Right ventricle myocardium inferior (tissue), 1 donor: ENCODE measurements at places on chromosomes 4 and X.

GRCh38 chr4:105257817-105258495, 111.3 kb downstream of the TET2 start:
- no peak for DNase-seq

GRCh38 chr4:112196461-112196860, 35.1 kb upstream of the AP1AR start:
- DNase-seq = no peak

DNA sequence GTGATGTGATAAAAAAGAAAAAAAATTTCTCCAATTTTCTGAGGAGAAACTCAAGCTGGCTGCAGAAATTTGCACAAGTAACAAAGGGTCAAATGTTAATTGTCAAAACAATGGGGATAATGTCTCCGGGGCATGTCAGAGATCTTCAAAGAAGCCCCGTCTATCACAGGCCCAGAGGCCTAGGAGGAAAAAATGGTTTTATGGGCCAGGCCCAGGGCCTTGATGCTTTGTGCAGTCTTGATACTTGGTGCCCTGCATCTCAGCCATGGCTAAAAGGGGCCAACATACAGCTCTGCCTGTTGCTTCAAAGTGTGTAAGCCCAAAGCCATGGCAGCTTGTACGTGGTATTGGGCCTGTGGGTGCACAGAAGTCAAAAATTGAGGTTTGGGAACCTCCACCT, 961.0 kb downstream of the FAM133A start:
- DNase-seq = no peak

DNA sequence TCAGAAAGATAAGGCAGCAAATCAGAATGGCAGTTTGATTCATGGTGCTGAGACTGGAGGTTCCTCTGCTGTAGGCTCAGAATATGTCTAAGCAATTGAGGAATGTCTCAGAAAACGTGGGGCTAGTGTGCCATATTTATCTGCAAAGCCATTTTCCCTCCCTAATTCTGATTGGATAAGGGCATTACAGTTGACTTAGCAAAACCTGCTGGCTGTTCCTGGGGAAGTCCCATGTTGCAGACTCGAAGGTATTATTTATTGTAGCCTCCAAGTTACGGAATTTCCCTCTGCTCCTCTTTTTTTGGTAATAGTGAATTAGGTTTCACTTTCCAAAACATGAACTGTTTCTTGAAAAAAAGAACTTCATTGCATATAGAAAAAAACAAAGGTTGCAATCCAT, at the start of gene CXCL10:
CXCL10 (minus strand) TSS at position 109 of the 400 bp plus-strand sequence; CDS start at position 43, 66 bp downstream.
- DNase-seq = no peak

DNA sequence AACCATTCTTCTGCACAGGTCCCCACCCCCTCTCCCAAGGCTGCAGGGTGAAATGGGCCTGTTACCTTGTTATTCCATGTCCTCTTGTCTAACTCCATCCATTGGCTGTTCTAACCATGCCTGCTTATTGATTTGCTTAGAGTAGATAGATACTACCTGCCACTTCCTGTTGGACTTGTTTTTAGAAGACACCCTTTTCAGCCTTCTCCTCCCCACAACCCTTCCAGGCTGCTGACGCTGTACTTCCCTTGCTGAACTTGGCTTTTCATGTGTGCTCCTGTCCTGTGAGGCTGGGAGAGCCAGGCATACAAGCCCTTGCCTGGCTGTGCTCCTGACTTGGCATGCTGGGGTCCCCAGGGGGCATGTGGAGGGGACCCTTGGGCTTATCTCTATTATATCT, 81.9 kb downstream of the AASDH start:
- DNase-seq = no peak

- DNase-seq = no peak
These were observed 182.1 kb upstream of the TET2 start for GRCh38 chr4:104964410-104965175.

- no peak for DNase-seq
These were observed 90.1 kb upstream of the PSAPL1 start for GRCh38 chr4:7524843-7525242.

GRCh38 chr4:158519226-158519625, 2.5 kb upstream of the RXFP1 start:
- DNase-seq = no peak

GRCh38 chrX:22081475-22082092, 49.5 kb downstream of the PHEX start:
- peak; percentile 62 for DNase-seq

DNA sequence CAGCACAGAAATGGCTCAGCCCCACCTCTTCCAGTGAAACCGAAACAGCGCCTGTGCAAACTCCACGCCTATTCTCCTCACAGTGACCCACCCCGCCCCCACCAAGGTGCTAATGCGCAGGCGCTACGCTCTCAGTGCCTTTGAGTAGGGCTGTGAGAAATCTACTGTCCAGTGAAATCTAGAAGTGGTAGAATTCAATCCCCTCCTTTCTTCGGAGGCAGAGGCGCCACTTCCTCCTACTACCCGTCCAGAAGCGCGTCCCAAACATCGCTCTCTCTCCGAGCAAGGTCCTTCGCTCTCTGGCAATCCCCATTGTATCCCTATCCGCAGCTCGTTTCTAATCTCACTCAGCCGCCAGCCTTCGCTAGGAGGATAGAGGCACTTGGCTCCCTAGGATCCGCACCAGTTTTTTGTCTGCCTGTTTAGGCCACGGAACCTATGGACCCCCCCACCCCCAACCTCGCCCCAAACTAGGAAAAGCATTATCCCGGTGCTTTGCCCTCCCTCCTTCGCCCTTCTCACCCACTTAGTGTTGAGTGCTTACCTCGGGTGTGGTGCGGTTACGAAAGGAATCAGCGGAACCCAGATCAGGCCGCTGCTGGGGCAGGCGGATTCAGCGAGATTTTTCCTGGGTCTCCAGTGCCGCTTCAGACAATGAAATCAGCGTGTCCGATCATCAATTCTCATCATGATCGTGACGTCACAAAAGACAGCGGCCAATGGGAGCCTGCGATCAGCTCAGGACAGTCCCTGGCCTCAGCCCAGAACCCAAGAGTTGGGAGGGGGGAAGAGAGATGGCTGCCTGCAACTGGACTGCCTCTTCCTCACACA, at the start of gene HDX:
HDX (minus strand) TSS at position 656 of the 831 bp plus-strand sequence. CDS start 27,056 bp downstream, outside the sequence.
- peak; percentile 87 for DNase-seq

DNA sequence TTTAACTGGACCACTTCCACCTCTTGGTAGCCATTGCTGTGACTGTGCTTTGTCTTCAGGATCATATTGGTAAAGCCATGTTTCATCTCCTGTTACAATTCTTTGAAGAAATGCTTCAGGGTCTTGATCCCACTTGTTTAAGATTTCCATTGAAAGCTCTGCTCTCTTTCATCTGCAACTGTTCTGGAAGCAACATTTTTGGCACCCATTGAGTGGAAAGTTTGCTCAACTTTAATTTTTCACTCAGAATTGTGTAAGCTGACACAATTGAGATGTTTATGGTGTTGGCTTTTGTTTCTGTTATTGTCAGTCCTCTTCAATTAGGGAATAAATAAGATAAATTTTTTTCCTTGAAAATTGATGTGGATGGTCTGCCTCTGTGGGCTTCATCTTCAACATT, 237.4 kb downstream of the MAPK10 start:
- DNase-seq = no peak

- no peak for DNase-seq
These were observed 625.7 kb downstream of the SMARCA1 start for GRCh38 chrX:128897621-128898020.

GRCh38 chr4:10075953-10076391, 40.6 kb downstream of the WDR1 start:
- no peak for DNase-seq

DNA sequence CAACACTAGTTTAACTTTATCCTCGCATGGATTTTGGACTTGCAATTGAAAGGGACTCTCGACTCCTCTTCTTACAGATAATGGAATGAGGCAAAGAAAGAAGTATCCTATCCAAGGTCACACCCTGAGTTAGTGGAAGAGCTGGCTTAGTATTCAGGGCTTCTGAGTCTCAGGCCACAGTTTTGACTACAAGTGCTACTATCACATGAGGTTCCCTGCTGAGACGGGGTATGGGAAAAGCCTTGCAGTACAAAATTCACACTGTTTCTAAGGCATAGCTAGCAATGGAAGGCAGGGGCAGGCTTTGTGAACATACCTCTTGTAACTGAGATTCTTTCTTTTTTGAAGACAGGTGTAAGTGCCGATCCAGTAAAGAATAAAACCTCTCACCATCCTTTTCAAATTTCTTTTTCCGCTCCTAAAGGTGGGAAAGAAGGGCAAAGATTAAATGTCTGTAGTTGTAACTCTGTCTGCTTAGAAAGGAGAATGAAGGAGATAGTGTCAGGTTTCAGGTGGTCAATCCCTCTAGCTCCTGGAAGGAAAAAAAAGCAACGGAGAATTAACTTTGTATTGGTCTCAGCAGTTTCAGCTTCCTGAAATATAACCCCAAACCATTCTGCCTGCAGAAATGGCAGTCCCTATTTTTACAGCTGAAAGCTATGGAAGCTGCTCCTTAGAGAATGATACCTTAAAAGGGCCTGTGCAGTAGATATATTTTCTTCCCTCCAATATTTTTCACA, 199.0 kb downstream of the OPHN1 start:
- no peak for DNase-seq

DNA sequence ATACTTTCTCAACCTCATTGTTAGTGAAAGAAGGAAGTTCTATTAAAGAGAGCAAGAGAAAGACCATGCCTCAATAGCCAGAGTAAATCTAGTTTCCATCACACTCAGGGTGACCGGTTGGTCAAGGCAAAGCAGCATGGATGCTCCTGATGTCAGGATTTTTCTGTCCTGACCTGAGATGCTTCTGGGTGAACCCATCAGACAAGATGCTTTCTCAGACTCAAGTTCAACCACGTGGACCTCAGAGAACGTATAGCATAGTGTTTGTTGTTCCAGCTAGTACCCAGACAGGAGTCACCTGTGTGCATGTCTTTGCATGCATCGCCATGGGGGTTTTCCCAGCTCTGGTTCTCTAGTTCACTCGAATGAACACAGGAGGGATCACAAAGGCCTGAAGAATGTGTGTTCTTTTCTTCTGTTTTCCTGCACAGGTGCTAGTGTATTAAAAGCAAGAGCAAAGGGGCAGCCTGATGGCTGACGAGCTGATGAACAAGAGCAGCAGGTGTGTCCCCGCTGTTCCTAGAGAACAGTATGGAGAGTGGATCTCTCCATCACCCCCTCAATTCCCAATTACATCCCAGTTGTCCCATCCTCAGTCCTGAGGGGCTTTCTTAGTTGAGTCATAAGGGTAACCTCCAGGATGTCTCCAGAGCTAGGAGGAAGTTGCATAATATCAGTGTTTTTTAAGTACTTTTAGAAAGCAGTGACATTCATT, 110.5 kb upstream of the ENPP6 start:
- no peak for DNase-seq

DNA sequence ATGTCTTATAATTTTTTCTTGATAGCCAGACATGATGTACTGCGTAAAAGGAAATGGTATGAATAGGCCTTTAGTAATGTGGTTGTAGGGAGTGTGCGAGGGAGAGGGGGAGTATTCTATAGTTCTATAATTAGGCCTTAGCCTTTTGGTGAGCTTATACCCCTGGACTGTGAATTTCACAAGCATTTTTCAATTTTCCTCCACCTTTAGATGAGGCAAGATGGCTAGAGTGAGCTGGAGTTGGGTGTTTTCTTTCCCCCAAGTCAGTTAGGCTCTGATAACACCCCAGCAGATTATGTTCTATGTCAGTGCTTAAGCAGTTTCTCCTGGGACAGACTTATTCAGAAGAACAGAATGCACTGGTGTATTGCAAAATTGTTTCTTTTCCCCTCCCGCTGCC, 210.2 kb upstream of the NPY2R start:
- DNase-seq = no peak

GRCh38 chrX:85303544-85303943, 59.8 kb downstream of the ZNF711 start:
- DNase-seq = no peak

DNA sequence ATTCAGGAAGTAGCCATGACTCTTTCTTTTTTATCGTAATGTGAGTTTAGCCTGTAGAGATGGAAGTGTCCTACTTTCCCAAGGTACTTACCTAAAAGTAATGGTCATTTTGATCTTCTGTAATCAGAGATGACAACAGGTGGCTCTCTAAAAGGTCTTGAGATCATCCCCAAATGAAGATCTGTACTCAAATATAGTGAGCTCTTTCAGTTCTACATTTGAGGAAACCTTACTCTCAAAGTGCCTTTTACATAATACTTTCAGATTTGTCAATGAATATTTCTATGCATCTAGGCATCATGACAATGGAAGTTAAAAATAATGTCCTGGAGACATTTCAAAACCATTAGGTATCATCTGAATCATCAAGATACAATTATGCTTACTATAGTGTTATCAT, 17.2 kb upstream of the MND1 start:
- DNase-seq = no peak

GRCh38 chr4:127410644-127411043, 222.1 kb upstream of the INTU start:
- no peak for DNase-seq

DNA sequence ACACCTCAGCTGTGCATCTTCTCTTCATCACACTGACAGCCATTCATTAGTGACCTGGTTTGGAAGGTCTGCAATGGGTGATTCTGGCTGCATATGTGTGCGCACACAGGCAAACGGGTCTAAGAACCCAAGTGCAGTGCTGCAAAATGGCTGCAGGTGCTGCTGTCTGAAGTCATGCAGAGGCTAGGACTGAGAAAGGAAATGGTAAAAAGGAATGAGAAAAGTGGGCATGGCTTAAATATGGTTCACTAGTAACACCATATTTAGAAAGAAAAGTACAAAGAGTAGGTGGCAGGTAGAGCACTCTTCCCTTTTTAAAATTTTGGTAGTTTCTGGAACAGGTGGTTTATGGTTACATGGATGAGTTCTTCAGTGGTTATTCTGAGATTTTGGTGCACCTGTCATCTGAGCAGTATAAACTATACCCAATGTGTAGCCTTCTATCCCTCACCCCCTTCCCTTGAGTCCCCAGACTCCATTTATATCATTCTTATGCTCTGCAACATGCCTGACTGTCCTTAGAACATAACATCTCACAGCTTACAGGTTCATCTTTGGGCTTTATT, 78.4 kb downstream of the CCNG2 start:
- no peak for DNase-seq

DNA sequence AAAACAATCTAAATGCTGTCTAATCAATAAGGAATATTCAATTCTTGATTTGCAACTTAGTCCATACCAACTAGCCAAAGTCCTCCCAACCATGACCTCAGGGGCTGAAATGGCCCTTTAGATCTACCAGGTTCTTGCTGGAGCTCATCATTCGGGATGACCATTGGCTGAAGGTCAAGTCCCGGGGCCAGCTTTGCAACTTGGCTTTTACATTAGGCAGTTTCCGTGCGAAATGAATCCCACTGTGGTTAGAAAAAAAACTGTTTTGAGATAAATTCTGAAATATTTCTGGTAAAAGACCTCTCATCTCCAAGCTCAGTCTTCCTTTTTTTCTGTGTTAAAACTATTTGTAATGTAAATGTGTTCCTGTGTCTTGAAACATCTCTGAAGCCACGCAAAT, 178.6 kb downstream of the TENM3 start:
- no peak for DNase-seq

DNA sequence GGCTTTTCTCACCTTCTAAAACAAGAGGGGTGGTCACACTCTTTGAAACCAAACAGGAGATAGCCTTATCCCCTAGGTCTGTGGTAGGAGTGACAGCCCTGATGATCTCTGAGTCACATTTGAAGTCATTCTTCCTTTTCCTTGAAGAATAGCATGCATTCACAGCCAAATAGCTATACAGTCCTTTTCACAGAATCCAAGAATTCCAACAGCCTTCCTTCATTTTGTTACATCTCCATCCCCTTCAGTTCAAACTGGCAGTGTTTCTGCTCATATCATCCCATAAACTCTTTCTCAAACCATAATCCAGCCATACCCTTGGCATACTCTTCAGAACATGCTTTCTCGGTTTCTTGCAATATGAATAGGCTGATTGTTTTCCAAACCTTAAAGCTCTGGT, 33.3 kb upstream of the TMEM184C start:
- DNase-seq = no peak

- no peak for DNase-seq
These were observed 92.2 kb upstream of the SLIT2 start for GRCh38 chr4:20159516-20159915.
